ENCODE measurements at places on chromosomes 3 and 15. TPM values are rescaled to one million over a fixed set of nuclear protein-coding genes. Genes with fewer than 3 reads are reported as not detected.

DNA sequence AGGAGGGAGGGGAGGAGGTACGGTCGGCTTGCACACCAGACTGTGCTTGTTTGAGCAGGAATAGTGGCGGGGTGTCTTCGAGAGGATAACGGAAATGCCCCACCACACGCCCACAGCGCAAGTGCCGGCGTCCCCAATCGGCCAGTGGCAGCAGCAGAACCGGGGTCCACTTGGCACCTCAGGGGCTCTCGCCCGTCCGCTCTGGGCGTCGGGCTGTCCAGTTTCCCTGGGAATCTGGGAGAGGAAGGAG, 53.7 kb downstream of the CCDC54 start:
- H3K4me1 ChIP-seq: peaks cover 11% of the 10 kb centered on the region
- no peaks in the 10 kb centered on the region for H3K36me3 ChIP-seq
- H3K27me3 ChIP-seq: no peaks in the 10 kb centered on the region
- H3K27ac ChIP-seq: peak overlapping the region; percentile 96
- peak overlapping the region; percentile 56 for H3K4me3 ChIP-seq

DNA sequence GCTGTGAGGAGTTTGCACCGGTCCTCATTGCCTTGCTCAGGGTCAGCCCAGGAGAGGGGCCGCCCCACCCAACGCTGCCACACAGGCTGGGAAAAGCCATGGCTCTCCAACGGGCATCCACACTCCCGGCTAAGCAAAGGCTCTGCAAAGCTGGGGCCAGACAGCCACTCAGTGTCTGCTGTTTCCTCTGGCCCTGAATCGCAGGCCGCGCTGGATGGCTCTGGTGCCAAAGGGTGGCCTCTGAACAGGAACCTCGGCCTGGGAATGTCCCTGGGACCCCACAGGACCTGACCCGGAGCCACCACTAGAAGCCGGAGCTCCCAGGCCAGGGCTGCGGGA, 42.9 kb downstream of the RPN1 start:
- DNase-seq: no peak
- H3K4me3 ChIP-seq: peak overlapping the region; percentile 30
- H3K27me3 ChIP-seq: no peaks in the 10 kb centered on the region
- H3K4me1 ChIP-seq: peaks cover 11% of the 10 kb centered on the region

GRCh38 chr15:36284911-36285310, 294.5 kb upstream of the CDIN1 start:
- no peak overlapping the region for H3K27ac ChIP-seq
- no peaks in the 10 kb centered on the region for H3K27me3 ChIP-seq
- no peaks in the 10 kb centered on the region for H3K4me1 ChIP-seq

- H3K36me3 ChIP-seq: no peaks in the 10 kb centered on the region
- H3K4me3 ChIP-seq: no peak overlapping the region
- no peak for DNase-seq
- H3K27me3 ChIP-seq: no peaks in the 10 kb centered on the region
Observed at GRCh38 chr3:181999314-181999713, 287.6 kb downstream of the SOX2 start.

- no peak overlapping the region for H3K27ac ChIP-seq
- no peaks in the 10 kb centered on the region for H3K4me1 ChIP-seq
- no peak overlapping the region for H3K4me3 ChIP-seq
- H3K27me3 ChIP-seq: no peaks in the 10 kb centered on the region
- no peaks in the 10 kb centered on the region for H3K36me3 ChIP-seq
- DNase-seq: no peak
Observed at GRCh38 chr3:62117903-62118548, 255.3 kb downstream of the FEZF2 start.

DNA sequence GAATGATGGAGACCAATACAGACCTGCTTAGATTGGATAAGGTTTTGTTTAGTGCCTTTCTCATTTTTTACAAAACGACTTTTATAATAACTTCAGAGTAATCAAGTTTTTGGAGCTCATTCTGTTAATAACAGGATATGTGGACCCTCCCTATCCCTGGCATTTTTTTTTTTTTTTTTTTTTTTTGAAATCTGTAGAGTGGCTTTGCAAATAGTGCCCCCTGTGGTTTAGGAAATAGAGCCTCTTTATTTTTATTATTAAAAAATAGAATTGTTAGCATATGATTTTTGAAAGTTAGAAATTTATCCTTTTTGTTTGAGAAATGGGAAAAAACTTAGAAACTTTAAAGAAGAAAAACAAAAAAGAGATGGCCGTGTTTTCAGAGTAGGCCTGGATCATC, 11.4 kb downstream of the SKIL start:
- peaks cover 24% of the 10 kb centered on the region for H3K4me1 ChIP-seq
- no peak for DNase-seq
- H3K4me3 ChIP-seq: no peak overlapping the region
- H3K27ac ChIP-seq: no peak overlapping the region

The HIGD1A gene
- 518 TPM for total RNA-seq

The OR5H14 gene
- not detected for total RNA-seq

The TGM4 gene
- not detected for total RNA-seq

The CCR9 gene
- not detected for total RNA-seq

The NME9 gene
- total RNA-seq: not detected

Data from transverse colon (tissue), 4 donors.